ENCODE measurements at places on chromosomes 5 and 9.

- no peak for DNase-seq
Observed at GRCh38 chr5:72472031-72472430, 35.2 kb downstream of the ZNF366 start.

- DNase-seq: no peak
Observed at GRCh38 chr5:145803112-145804004, 31.8 kb downstream of the PRELID2 start.

DNA sequence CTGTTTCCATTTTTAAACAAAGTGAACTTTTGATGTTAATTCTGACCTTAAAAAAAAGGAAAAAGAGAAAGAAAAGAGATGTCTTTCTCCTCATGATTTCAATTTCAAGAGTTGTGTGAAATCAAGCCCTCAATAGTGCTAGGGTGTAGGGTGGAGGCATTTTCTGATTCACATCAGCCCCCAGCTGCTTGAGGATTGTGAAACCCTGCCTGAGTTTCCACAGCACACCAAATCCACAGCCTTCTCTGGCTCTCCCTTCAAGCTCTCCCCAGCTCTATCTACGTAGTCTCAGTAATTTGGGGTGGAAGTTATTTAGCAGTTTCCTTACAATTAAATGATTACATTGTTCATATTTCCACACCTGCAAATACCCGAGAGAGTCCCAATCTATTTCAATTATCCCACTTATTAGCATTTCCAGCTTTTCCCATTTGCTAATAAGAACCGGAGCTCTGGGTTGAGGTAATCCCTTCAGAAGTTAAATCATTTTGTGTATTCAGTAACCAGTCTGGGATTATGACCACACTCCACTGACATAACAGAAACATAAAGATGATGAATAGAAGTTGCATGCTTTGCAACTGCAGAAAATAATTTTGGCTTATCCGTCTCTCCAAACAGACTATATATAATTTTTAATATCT lies 54.9 kb downstream of the MTX3 start:
- no peak for DNase-seq

GRCh38 chr9:17928768-17929167 lies 349.9 kb downstream of the SH3GL2 start:
- no peak for DNase-seq

DNA sequence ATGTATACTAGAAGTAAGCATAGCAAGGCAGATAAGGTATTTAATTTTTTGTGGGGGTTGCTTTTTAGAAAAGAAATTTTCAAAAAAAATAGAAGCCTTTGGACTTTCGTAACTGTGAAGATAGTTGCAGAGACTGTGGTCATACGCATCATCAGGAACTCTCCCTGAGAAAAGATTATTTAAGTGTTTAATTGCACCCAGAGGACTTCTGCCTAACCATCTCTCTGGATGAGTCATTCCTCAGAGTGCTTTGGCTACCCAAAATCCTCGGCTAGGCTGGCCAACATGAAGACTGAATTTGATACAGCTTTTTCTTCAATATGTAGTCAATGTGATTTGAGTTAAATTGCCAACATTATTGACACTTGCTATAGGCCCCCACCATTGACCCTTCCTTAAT lies 296.4 kb downstream of the TLR4 start:
- DNase-seq: no peak

DNA sequence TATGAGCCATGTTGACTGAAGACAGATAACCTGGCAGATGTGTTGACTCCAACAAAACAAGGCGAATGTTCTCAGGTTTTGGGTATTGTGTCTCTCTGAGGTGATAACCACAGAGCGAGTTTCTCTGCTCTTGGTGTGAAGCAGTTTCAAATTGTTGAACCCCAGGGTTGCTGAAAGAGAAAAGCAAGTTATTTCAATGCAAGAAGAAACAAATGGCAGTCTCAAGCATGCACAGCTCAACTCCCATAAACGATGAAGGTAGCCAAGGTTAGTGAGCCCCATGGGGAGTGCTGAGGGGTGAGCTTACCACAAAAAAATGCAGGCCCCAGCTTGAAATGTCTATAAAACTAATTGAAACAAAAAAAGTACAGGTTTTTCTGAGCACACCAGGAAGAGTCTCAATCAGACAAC lies 220.8 kb upstream of the DAPK1 start:
- no peak for DNase-seq

DNA sequence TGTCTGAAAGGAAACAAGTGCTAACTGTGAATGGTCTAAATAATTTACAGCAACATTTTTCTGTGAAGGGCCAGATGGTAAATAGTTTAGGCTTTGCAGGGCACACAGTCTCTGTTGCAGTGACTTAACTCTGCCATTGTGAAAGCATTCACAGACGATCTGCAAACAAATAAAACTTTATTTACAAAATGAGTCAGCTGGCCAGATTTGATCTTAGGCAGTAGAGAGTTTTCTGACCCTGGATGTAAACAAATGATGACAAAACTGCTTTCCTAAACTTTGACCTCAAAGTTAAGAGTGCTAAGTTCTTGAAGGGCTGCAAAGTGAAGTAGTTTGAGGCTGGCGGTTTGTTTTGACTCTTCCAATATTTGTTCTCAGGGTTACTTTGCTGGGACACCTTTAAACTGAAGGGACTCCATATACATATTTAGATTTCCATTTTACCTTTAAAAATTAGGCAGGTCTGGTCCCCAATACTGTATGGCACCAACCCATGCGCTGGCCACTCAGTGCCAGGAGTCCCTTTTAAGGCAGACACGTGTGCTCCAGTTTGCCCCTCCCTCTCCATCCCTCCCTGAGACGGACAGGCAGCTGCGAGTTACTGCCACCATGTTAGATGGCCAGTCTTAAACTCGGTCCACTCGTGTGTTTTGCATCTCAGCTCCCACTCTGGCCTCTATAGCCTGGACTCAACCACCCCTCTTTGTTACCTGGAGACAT lies 4.0 kb upstream of the ADAMTS16 start:
- no peak for DNase-seq

- DNase-seq: no peak
Observed at GRCh38 chr5:78837836-78838235, 147.3 kb downstream of the ARSB start.

- no peak for DNase-seq
Observed at GRCh38 chr9:2039294-2040180, 24.4 kb downstream of the SMARCA2 start.

- DNase-seq: no peak
Observed at GRCh38 chr5:109903061-109903460, 213.3 kb downstream of the MAN2A1 start.

DNA sequence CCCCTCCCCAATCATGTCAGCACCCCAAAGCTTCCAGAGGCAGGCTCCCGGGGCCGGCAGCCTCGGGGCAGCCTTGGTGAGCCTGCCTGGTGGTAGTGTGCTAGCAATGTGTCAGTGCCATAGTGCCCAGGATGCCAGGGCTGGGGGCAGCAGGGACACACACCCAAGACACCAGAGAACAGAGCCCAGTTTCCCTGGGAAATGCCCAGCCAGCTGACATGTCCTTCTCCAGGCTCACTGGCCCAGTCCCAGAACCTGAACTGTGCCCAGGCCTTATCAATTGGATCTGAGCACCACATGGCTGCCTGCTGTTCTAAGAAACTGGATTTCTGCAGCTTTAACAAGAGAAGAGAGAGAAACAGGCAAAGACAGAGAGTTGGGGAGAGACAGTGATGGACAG lies 74.9 kb upstream of the LRRTM2 start:
- DNase-seq: no peak

DNA sequence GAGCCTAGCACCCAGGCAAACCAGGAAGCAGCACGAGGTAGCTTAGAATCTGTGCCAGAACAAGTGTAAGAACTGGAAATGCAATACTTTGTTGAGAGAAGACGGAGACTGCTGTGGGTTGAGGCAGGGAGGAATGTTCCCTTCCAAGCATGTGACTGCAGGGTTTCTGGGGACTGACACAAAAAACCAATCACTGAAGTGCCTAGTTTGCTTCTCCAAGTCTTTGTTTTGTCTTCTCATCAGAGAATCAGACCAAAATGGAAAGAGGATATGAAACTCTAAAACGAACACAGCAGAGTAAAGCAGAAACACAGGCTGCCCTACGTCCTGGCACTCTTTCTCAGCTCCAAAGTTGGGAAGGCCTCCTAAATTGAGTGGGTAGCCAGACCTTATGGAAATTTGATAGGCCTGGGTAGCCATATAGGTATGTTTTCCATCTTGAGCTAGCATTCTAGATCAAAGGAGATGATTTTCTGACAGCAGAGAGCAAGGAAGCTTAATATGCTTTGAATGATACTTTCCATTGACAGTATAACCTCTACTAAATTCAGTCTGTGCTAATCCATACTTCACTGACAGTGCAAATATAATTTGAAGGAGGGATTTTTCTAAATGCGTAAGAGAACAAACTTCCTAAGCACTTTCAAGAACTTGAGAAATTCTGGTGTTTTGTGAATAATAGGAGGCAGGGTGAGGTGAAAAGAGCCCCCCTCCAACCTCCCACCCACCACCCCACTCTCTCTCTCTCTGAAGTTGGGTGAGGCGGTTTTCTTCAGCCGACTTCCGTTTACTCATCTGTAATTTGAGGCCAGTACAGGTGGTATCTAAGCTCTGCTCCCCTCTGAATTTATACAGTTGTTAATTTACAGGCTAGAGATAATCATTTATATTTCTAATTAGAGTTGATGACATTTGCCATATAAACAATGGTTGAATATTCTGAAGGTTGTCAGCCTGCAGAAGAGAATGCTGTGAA lies 5.5 kb downstream of the ADRB2 start:
- DNase-seq: no peak

- no peak for DNase-seq
Observed at GRCh38 chr9:79195879-79196278, 375.9 kb upstream of the TLE4 start.

DNA sequence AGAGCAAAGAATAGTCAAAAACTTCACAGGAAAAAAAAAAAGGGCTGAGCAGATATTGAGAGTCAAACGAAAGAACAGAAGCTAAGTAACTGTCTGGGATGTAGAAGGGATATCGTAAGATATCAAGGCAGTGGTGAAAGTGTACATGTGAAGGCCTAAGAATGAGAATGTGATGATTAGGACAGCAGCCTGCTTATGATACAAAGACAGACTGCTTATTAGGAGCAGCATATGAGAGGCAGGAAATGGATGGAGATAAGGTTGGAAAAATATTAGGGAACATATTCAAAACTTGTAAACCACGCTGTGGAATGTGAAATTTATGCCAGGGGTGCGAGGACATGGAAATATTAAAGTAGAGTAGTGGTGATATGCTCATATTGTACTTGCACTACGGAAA lies 133.1 kb upstream of the FAM174A start:
- no peak for DNase-seq

- no peak for DNase-seq
Observed at GRCh38 chr9:119026120-119026519, 343.1 kb downstream of the BRINP1 start.

GRCh38 chr5:41785061-41785460 lies 85.2 kb downstream of the OXCT1 start:
- no peak for DNase-seq

DNA sequence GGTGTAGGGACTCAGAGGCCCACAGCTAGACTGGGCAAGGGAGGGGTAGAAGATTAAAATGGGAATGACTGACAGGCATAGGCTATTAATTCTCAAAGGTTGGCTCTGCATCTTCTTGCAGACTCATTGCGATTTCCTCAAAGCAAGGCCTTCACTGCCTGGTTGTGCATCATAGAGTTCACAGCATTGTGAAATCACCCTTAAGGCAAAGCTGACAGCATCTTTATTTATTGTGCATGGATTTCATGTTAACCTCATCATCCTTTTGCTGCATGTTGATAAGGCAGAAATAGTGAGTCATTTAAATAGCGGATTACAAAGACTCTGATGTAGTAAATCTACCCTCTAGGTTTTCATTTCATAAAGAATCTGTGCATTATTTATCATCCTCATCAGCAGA lies 13.6 kb upstream of the PALM2AKAP2 start:
- DNase-seq: no peak

DNA sequence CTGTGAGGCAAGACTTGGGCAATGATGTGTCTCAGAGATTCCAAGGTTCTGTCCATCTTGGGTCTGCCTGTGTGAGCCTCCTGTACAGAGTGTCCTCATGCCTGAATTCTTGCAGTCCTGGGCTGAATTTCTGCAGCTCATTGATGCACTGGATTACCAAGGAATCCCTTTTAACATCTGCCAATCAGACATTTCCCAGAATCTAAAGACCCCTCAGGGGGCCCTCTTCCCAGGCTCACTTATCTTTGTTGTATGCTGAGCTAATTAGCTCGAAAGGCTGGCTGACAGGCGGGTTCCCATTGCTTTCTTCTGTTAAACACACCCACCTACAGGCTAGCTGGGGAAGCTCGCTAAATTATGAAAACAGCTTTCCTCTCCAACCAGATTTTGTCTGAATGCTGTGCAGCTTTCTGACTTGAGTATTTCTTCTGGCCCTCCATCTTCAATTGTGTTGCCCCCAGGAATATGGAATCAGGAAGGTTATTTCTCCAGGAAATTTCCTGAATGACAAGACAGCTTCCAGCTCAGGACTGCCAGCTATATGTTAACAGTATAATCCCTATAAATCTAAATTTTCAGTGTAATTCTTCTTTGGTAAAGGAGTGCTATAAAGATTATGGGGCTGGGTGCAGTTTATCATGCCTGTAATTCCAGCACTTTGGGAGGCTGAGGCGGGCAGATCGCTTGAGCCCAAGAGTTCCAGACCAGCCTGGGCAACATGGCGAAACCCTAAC lies at the start of gene LIX1:
Gene LIX1 (minus strand): TSS at position 91 of the 734 bp plus-strand sequence. CDS start 35 bp downstream, at position 56.
- no peak for DNase-seq

GRCh38 chr5:82050955-82051354 lies 79.1 kb downstream of the ATG10 start:
- DNase-seq: no peak

- no peak for DNase-seq
Observed at GRCh38 chr5:79791843-79792242, 102.2 kb downstream of the CMYA5 start.

DNA sequence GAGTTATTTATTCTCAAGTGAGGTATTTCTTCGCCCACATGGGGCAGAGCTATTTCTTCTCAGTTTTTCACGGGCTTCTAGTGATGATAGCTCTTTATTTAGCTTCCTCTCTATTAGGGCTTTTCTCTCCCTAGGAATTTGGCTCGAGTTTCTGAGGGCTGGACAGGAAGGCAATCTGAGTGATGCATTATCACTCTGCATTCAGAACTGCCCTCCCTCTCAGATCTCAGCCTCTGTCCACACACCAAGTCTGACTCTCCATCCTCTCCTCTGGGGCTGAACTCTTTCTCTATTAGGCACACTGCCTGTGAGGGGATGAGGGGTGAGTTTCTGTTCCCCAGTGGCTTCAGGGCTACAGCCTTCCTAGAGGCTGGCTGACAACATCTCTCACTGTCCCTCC lies 14.9 kb upstream of the SCAMP1 start:
- DNase-seq: no peak

GRCh38 chr9:120384925-120385272 lies 195.1 kb downstream of the CDK5RAP2 start:
- no peak for DNase-seq

- DNase-seq: no peak
Observed at GRCh38 chr9:21995006-21995665, 545 bp downstream of the CDKN2B-AS1 start.

DNA sequence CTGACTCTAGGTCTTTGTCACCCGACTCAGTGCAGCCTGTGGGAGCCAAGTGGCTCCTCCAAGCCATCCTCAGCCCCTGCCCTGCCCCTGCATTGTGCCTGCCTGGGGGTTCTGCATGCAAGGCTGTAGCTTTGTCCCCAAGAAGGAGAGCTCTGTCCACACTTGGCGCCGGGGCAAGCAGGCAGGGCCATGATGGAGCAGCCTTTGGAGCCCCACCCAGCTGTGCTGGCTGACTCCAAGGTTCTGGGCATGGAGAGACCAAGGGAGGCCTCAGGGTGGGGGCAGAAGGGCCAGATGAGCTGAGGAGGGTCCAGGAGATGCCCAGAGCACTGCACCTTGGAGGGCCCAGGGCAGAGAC lies 226.2 kb downstream of the CACNA1B start:
- no peak for DNase-seq
